ENCODE measurements at places on chromosomes 11 and 22. TPM values are rescaled to one million over a fixed set of nuclear protein-coding genes. Genes with fewer than 3 reads are reported as not detected.

Gene TMEM109
- 179 TPM for polyA plus RNA-seq

Gene MS4A6A
- polyA plus RNA-seq, result 0.75 TPM

Gene STARD10
- 11.4 TPM for polyA plus RNA-seq

Gene TEX54
- polyA plus RNA-seq, result 0.71 TPM

Gene SAA4
- polyA plus RNA-seq, result not detected

Gene ME3
- polyA plus RNA-seq, result not detected

Gene OR10S1
- not detected for polyA plus RNA-seq

Gene LMO1
- polyA plus RNA-seq, result not detected

Gene GLB1L2
- polyA plus RNA-seq, result 0.26 TPM

Gene OR51I1
- not detected for polyA plus RNA-seq

Gene MMP10
- not detected for polyA plus RNA-seq

Gene OR5M3
- not detected for polyA plus RNA-seq

Gene ANKK1
- not detected for polyA plus RNA-seq

Gene MYEOV
- not detected for polyA plus RNA-seq

Gene ELMOD1
- not detected for polyA plus RNA-seq
